ENCODE measurements at places on chromosomes 4 and X.
A peak's percentile ranks its signal among the peaks of the same experiment; 100 is the strongest.

DNA sequence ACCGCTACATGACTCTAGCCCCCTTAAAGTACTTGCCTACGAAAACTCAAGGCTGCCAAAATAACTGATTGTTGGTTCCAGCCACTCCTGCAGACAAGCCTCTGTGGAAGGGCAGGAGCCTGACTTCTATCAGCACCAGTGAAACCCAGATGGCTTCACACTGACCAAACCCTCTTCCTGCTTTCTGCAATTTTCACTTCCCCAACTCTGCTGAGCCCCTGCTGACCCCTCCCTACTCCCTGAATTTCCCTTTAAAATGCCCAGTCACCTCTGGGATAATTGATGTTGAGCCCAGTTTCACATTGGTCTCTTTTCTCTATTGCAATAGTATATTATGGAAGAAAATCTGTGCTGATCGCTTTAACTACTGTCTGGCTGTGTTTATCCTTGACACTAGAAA is 61.6 kb upstream of the STS start:
- no peak for DNase-seq

DNA sequence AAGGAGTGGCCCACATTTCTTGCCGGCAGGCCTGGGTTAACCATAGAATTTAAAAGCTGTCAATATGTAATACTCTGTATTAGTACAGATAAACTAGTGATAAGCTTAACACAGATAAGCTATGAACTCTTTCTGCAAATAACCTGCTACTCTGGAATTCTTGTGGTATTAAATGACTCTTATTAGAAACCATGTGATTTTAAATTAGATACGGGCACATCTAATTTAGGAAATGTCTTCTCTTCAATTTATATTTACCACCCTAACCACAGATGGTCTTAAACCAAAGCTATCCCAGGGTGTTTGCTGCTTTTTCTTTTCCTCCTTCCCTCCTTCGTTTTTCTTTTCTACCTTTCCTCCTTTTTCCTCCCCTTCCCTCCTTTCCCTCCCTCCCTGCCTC is 4.9 kb downstream of the GNRHR start:
- no peak for DNase-seq

DNA sequence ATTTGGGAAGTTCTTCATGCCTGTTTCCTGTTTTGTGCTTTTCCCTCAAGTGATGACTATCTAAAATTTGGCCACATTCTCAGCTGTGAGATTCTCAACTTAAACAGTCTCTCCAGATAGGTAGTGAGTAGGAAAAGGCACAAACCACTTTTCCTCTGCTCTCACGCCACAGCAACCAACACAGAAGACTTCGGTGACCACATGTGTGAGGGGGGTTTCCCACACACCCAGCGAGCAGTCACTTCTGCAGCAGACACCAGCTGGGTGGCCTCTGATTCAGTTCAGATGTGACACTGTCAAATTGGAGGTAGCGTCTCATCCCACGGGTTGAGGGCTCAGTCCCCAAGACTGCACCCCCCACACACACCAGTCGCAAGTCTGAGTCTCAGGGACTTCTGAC is 25.1 kb upstream of the CLDN34 start:
- no peak for DNase-seq

- DNase-seq, result no peak
Observed at GRCh38 chr4:86579941-86580340, 14.2 kb upstream of the PTPN13 start.

- no peak for DNase-seq
Observed at GRCh38 chr4:132334081-132334480, 815.0 kb upstream of the PCDH10 start.

- DNase-seq, result no peak
Observed at GRCh38 chrX:13283950-13284546, 35.8 kb downstream of the ATXN3L start.

GRCh38 chr4:185640811-185641675 is 105.7 kb upstream of the PDLIM3 start:
- DNase-seq, result peak; percentile 48

DNA sequence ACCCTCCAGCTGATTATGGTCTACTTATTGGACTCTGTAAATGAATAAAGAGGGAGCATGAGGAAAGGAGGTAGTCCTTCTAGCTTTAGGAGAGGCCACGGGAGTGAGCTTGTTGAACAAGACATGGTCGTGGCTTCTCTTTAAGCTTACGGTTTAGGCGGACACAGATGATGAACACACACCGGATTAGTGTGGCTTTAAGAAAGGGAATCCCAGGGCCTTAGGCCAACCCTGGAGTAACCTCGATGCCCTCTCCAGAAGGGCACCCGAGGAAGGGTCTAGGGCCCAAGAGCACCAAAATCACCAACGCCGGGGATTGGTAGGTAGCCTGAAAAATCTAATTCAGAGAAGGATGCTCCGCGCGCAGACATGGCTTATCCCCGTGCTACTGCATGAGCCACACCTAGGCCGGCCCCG is 39.4 kb downstream of the ERVMER34-1 start:
- no peak for DNase-seq

- peak; percentile 40 for DNase-seq
Observed at GRCh38 chr4:106587558-106587957, 219.0 kb upstream of the GIMD1 start.

DNA sequence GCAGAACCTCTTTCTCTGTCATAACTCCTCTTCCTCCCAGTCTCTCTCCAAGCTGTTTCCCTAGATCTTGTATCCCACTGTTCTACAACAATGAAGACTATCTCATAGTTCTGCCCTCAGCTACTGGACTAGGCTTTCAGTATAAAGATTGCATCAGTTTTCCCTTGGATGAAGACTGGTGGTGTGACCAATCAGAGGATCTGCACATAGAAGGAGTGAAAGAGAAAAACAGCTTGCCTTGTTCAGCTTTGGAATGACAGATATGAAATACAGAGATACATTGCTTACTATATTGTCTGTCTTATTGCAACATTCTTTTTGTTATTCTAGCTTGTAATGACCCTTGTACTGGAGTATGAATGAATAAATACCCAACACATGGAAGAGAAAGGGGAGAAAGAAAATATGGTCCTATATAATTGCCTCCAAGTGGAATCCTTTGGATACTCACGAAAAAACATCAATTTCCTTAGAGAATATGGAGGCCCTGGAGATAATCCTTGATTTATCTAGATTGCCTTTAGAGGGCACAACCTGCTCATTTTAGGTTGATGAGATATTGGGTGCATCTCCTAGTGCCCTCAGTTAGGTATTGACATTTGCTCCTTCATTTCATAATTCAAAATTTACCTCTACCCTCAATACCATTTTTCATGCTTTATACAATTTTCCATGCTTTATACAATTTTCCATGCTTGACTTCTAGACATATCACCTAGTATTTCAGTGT is 395.8 kb downstream of the NAF1 start:
- no peak for DNase-seq

GRCh38 chr4:101142259-101142658 is 205.1 kb downstream of the PPP3CA start:
- no peak for DNase-seq

DNA sequence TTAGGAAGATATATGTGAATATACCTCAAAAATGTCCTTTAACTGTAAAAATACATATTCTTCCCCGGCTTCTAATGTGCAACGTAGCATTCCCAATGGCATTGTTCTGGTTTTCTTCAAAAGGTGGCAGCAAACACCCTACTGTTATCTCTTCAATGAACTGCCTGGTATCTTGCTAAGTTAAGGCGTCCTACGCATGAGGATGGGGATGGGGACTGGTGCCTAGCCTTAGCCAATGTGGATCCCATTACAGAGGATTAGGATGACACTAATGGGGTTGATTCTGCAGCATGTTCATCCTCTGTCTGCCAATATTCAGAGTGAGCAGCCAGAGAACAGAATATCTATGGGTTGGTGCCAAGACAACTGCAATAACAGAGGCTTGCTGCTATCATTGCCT is 334.9 kb upstream of the ADGRL3 start:
- no peak for DNase-seq

DNA sequence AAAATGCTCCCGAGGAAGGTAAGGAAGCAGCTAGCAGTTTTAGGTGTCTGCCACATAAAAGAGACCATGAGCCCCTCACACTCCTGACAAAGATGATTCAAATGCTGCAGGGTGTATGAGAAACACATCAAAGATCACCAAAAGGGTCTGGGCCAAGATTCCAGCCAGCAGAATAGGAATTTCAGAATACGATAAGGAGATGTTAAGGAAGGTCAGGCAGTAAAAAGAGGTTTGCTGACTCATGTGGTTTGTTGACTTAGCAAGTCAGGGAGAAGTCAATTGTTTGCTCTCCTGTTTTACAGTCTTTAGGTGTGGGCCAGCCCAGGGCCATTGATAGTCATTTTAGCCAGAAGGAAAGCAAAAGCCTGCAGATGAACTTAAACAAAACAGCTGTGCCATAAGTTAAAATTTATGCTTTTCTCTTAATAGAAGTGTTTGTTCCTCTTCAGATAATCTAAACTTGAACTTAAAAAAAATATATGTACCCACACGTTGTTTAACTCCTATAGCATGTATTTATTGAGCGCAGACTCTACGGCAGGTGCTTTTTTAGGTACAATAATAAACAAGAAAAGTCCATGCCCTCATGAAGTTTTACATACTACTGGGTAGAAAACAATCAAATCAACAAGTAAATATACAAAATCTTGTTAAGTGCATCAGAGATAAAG is 115.6 kb downstream of the CAMK2D start:
- DNase-seq, result no peak

DNA sequence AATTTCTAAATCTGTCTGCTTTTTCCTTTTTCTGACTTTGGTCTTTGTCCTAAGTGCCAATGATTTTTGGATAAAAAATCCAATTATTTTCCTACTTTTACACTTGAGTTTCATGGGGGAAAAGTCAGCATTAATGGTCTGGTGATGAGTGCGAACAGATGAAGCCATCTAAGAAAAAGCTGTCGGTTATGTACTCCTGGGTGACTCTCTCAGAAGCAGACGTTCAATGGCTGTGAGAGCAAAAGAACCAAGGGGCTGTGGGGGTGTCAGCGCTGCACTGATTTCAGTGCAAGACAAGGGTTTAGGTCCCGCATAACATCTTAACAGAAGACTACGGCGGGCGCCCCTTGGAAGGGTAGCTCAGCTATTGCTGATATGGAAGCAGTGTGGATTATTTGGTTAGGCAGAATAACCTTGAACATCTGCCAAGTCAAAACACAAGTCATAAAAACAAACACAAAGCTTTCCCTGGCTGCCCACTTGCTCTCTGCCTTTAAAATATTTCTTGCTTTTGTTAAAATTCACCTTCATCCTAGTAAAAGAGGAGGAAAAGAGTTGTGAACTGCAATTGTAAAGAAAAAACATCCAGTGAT is 240.5 kb downstream of the MAML3 start:
- no peak for DNase-seq

- no peak for DNase-seq
Observed at GRCh38 chr4:171308661-171309060, 504.5 kb upstream of the GALNTL6 start.

- no peak for DNase-seq
Observed at GRCh38 chr4:35644591-35644990, 599.7 kb downstream of the ARAP2 start.

- no peak for DNase-seq
Observed at GRCh38 chr4:44651425-44651824, at the start of gene YIPF7. Gene YIPF7 (minus strand): TSS chr4:44651625. CDS start chr4:44650100, 1,525 bp downstream.

DNA sequence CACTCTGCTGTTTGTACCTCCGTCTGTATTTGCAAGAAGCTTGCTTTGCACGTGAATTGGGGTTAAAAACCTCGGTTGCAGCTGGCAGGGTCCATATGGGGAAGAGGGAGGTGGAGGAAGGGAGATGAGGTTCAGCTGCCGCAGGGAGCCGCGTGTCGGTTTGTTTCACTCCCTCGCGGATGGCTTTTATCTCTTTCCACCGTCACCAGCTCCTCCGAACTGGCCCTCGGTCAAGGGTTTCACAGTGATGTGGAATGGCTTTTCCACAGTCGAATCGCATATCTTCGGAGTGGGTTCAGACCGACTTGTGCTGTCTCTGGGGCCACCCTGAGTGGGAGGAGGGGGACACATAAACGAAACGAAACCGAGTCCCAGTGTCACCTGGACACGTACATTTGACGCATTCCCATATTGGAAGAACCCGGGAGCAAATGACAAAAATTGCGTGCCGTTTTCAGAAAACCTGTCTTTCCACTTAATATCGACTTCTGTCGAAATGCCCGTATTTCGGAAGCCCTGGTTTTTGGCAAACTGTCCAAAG is 929 bp downstream of the ZBTB33 start:
- DNase-seq, result peak; percentile 6

DNA sequence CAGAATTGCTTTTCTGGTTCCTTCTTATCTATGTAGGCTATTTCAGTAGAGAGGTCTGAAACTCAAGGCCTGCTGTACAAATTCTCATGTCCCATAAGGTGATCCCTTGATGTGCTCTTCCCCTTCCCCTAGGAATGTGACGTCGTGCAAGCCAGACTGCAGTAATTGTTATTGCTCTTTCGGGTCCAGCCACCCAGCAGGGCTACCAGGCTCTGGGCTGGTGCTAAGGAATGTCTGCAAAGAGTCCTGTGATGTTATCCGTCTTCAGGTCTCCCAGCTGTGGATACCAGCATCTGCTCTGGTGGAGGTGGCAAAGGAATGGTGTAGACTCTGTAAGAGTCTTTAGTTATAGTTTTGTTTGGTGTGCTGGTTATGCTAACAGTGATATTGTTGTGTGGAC is 378.7 kb downstream of the C4orf33 start:
- DNase-seq, result no peak

Measured in kidney capillary endothelial cell (primary cell).